ENCODE measurements at places on chromosomes 4 and X.

DNA sequence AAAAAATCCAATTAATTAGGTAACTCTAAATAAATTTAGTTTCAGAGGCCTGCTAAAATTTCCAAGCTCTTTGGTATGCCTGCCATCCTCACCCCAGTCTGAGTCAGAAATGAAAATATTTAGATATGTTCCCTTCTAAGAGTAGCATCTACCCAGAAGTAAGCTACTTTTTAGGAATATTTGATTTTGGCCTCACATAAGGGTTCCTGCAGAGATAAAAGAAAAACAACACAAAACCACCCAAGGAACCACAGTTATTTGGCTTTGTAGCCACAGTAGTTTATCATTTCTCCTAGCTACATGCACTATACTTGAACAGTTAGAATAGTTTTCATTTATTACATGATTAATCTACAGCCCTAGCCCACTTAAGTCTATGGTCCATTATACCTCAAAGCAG is 192.6 kb upstream of the FAM241A start:
- no peak for DNase-seq

- no peak for DNase-seq
Observed at GRCh38 chrX:31540313-31540712, 468.5 kb upstream of the FTHL17 start.

- peak; percentile 13 for DNase-seq
Observed at GRCh38 chrX:32408389-32408788, 803.0 kb downstream of the DMD start.

GRCh38 chr4:93132631-93133030 is 695.9 kb upstream of the ATOH1 start:
- DNase-seq, result no peak

- DNase-seq, result no peak
Observed at GRCh38 chr4:36677874-36678273, 396.5 kb downstream of the DTHD1 start.

- no peak for DNase-seq
Observed at GRCh38 chrX:817759-818300, 187.2 kb downstream of the SHOX start.

- no peak for DNase-seq
Observed at GRCh38 chr4:83569987-83570386, 34.1 kb downstream of the GPAT3 start.

DNA sequence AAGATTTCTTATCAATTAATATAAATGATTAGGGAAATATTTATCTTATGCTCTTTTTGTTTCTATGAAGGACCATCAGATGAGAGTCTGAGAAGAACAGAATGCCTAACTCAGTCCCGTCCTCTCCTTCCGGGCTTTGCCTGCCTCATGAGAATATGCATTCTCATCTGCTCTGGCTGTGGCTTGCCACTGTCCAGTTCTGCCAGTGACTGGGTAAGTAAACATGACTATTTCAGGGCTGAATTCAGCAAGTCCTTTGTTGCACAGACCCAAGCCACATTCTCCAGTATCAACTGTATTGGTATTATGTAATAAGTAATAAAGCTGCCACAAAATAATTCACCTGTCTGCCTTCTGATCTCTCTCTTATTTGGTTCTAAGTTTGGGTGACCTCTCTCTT is 110.7 kb downstream of the WDFY3 start:
- no peak for DNase-seq

- peak; percentile 69 for DNase-seq
Observed at GRCh38 chrX:115940888-115941332, 229.6 kb upstream of the AGTR2 start.

DNA sequence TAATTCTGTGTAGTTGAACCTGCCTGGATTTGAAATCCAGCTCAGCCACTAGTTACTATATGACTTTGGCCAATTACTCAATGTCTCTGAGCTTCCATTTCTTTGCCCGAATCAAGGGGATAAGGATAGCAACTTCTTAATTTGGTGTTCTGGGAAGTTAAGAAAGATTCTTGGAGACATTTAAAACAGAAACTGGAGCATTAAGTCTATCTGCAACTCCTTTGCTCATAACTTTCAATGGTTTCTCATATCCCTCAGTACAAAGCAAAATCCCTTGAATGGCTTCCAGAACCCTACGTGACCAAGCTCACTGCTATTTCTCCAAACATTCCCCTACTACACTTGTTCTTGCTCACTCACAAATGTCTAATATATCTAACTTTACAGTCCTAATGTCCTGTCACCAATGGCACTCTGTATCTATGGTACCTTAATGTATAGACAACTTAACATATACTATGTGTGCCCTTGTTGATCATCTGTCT is 849.1 kb upstream of the SLIT2 start:
- no peak for DNase-seq

DNA sequence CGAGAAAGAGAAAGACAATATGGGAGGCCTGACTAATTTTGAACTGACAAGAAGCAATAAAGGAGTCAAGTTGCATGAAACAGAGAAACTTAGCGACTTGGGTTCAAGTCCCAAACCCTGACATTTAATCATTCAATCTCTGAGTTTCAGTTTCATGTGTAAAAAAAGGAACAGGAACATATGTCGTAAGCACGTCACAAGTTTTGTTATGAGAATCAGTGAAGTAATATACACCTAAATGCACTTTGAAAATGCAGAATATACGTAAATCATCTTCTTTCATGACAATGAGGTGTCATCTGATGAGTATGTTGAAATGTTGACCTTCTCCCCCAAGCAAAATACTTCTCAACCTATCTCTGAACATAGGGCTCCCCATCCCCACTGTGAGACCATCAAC is 10.4 kb downstream of the ACOT9 start:
- no peak for DNase-seq

- DNase-seq, result no peak
Observed at GRCh38 chr4:76272999-76273398, 21.5 kb downstream of the FAM47E start.
